Activated CD8-positive, alpha-beta memory T cell treated with anti-CD3 and anti-CD28 coated beads, Interleukin-2, amount 50 U/mL, for 4 hours (primary cell): ENCODE measurements at places on chromosomes 12 and 14.

DNA sequence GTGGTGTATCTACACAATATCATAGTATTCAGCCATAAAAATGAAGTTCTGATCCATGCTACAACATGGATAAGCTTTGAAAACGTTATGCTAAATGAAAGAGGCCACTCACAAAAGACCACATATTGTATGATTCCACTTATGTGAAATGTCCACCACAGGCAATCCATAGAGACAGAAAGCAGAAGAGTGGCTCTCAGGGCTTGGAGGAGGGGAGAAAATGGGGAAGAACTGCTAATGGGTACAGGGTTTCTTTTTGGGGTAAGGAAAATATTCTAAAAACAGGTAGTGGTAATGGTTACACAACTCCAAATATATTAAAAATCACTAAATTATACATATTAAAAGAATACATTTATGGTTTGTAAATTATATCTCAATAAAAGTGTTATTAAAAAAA is 16.5 kb downstream of the SCNN1A start:
- no peak for DNase-seq

GRCh38 chr12:88993651-88994050 is 358.6 kb downstream of the DUSP6 start:
- no peak for DNase-seq

DNA sequence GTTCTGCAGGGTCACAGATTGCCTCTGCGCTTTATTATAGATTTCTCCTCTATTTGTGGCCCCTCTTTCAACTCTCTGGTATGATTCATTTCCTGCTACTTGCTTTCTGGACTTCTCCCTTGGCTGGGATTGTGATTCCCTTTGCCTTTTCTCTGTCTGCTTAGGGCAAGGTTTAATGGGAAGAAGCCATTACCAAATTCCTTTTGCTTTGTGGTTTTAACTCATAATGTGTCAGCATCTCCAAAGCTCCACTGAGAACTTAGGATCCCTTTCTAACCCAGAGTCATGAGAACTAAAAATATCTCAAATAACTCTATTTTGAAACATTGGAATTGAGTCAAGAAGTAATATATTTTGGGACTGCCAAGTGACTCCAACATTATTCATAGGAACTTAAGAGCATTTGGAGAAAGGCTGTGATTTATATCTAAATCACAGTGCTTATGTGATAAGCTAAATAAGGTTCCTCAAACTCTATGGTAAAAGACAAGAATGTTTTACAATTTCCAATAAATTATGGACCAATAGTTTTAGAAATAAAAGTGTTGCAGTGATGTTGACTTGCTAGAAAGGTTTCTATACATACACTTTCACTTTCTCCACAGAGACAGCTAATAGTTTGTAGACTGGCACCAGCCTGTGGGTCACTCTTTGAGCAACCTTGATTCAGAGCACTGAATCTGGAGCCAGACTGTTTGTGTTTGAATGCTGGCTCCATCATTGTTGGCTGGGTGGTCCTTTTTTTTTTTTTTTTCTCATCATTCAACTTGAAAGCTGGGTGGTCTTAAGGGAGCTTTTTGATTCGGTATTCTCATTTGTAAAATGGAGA is 93.9 kb downstream of the DACT1 start:
- no peak for DNase-seq

GRCh38 chr14:89635615-89636014 is 218.6 kb upstream of the FOXN3 start:
- no peak for DNase-seq

- DNase-seq = no peak
Measured at GRCh38 chr14:100822532-100823296, 3.2 kb upstream of the MEG3 start.

- no peak for DNase-seq
Measured at GRCh38 chr12:6768990-6769389, 2.8 kb downstream of the PTMS start.

GRCh38 chr12:72285861-72286260 is 13.7 kb downstream of the TRHDE start:
- DNase-seq = no peak

- DNase-seq = no peak
Measured at GRCh38 chr14:103994535-103995184, 52.3 kb upstream of the RD3L start.

- no peak for DNase-seq
Measured at GRCh38 chr12:64431791-64432190, 20.1 kb upstream of the TBK1 start.
